Activated T-helper 2 cell treated with anti-CD3 and anti-CD28 coated beads, Interferon-gamma antibody, Interleukin-2, Interleukin-4, amounts not matched to agents 10 μg/mL and 5 μg/mL and 100 μg/mL, durations not matched to agents 14 hours and 24 hours and 36 hours (primary cell): ENCODE measurements at places on chromosomes 3 and 15.
A peak's percentile ranks its signal among the peaks of the same experiment; 100 is the strongest.

GRCh38 chr15:87633525-87633924 lies 623.0 kb downstream of the NTRK3 start:
- DNase-seq: no peak

GRCh38 chr15:33344530-33344929 lies 33.8 kb downstream of the RYR3 start:
- no peak for DNase-seq

- peak; percentile 50 for DNase-seq
Measured at GRCh38 chr15:74776821-74777768, 4.8 kb upstream of the CSK start.

- no peak for DNase-seq
Measured at GRCh38 chr3:101379658-101380376, 59.4 kb upstream of the IMPG2 start.

DNA sequence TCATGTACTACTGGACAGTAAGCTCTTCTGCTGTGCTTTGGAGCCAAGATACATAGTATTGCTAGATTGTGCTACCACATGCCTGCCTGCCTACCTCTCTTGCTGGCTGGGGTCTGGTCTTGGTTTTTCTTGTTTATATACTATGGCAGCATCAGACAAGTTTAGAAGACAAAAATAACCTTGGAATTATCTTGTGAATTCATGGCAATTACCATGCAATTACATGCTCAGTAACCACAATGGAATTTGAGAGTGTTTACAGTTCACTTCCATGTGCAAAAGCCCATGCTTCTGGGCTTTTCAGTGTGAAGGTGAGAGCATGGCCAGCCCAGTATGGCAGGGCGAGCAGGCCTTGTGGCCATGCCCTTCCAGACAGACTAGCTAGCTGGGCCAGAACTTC lies 48.0 kb upstream of the C15orf61 start:
- no peak for DNase-seq

DNA sequence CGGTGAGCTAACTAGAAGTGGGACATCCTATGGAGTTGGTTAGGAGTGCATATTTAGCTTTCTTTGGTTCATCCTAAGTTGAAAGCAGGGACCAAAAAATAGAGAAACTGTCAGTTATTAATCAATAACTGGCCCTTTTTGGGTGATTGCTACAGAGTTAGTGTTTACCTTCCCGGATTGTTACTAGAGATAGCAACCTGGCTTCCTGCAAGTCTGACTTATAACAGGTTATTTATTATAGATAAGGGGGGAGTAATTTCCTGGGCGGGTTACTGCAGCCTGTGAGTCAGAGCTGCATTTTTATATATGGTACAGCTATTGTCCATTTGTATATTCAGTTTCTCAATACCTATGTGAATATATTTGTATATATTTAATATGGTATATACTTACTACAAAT lies 522.0 kb downstream of the MFSD1 start:
- no peak for DNase-seq

DNA sequence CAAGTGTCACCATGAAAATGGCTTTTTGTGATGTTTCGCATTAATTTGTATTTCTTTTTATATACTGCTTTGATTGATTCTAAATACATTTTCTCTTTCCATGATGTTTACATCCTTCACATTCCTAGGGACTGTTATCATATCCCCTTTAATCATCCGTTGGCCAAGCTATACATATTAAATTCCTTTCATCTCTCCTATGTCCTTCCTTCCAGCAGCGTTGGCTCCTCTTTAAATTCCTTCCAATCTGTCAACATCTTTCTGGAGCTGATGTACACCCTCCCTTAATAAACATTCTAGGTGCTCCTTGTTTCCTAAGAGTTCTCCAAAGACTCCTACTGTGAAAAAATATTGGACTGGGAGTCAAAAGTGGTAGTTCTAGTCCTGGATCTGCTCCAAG lies 87.8 kb downstream of the IGF2BP2 start:
- no peak for DNase-seq

GRCh38 chr3:130428871-130429712 lies 83.6 kb downstream of the COL6A5 start:
- no peak for DNase-seq

- no peak for DNase-seq
Measured at GRCh38 chr3:152200476-152201420, 68.0 kb upstream of the MBNL1 start.

- no peak for DNase-seq
Measured at GRCh38 chr3:191148131-191148530, 50.9 kb upstream of the OSTN start.

GRCh38 chr3:112730210-112730609 lies 89.3 kb upstream of the CCDC80 start:
- DNase-seq: no peak

GRCh38 chr3:127849368-127849767 lies 27.1 kb upstream of the MGLL start:
- DNase-seq: no peak

GRCh38 chr3:39733804-39734203 lies 75.6 kb upstream of the MYRIP start:
- DNase-seq: no peak

GRCh38 chr15:96408591-96409183 lies 78.2 kb downstream of the NR2F2 start:
- no peak for DNase-seq

- DNase-seq: no peak
Measured at GRCh38 chr3:30289324-30289723, 317.1 kb upstream of the TGFBR2 start.

- no peak for DNase-seq
Measured at GRCh38 chr3:72187131-72187530, 402.2 kb upstream of the PROK2 start.

DNA sequence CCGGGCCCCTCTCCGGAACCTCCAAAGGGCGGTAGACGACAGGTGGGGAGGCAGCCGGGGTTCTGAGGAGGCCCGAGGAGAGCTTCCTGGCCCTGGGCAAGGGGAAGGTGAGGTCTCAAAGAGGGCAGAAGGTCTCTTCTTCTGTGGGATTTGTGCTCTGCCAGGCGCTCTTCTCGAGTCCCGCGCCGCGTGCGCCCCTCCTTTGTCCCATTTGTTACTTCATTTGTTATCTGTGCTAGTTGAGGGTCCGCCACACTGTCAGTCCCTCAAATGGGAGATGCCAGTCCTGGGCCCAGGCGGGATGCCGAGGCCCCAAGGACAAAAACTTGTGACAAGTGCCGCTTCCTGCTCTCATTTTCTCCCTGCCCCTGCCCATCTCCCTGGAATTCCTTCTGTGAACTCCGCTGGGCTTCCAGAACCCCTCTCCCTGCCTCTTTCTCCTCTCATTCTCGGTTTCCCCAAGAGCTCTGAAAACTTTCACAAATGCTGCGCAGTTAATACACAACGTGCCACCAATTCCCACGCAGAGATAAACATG lies 1.5 kb downstream of the ST8SIA2 start:
- DNase-seq: no peak
